Thymus (tissue), 14 donors: ENCODE measurements at places on chromosomes 2 and 18. TPM values are rescaled to one million over a fixed set of nuclear protein-coding genes. Genes with fewer than 3 reads are reported as not detected.

The OSBPL6 gene
- 5.7 TPM for polyA plus RNA-seq

The SUPT7L gene
- 53.8 TPM for polyA plus RNA-seq

The RAB11FIP5 gene
- polyA plus RNA-seq, result 3.8 TPM

The TMEM182 gene
- polyA plus RNA-seq, result 2.6 TPM

The KYNU gene
- polyA plus RNA-seq, result 11.3 TPM

The TNFRSF11A gene
- polyA plus RNA-seq, result 3.6 TPM

The SERPINB7 gene
- 28.9 TPM for polyA plus RNA-seq

The RAB6C gene
- polyA plus RNA-seq, result 0.05 TPM

The OTOS gene
- 2.4 TPM for polyA plus RNA-seq

The SERTAD2 gene
- 37.6 TPM for polyA plus RNA-seq

The ITPRIPL1 gene
- polyA plus RNA-seq, result 1.9 TPM

The SPATA3 gene
- polyA plus RNA-seq, result not detected

The DCDC2C gene
- polyA plus RNA-seq, result 0.21 TPM

The CFC1 gene
- polyA plus RNA-seq, result 2.6 TPM

The EFEMP1 gene
- 24.3 TPM for polyA plus RNA-seq

The GYPC gene
- polyA plus RNA-seq, result 136 TPM

The NEB gene
- 4.3 TPM for polyA plus RNA-seq

The PAX8 gene
- 0.41 TPM for polyA plus RNA-seq

The PDK1 gene
- 7.2 TPM for polyA plus RNA-seq

The UGT1A7 gene
- 0.11 TPM for polyA plus RNA-seq

DNA sequence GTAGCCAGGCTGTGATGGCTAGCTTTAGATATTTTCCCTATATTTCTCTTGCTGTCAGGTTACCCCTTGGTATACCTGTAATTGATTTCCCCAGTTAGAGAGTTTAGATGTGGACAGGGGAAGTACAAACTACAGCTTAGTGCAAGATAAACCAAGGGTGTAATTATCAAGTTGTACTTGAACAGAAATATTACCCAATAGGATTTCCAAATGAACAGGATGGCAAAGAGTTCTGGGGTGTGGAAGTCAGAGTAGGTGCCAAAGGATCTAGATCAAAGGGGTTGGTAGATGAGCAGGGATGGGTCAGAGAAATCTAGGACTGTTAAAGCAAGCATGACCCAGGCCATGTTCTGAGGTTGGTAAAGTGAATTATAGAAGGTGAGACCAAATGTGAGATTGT lies 585.2 kb downstream of the CCDC85A start:
- no peak for DNase-seq

DNA sequence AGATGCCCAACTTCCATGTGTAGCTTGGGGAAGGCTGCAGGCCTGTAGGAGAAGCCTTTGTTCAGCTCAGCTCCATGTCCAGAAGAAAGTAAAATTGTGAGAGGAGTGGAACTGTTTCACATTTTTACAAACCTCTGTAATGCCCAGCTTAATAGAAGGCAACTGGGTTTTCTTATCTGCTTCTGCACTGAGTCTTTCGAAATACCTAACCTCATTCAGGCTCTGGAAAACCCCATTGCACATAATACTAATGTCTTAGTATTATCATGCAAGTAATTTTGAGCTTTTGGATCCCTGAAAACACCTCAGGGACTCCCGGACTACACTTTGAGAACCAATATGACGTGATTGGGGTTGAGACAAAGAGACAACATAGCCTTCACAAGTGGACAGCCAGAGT lies 5.8 kb downstream of the SMIM21 start:
- no peak for DNase-seq

GRCh38 chr2:10125842-10126631 lies 3.5 kb downstream of the RRM2 start:
- no peak for DNase-seq

GRCh38 chr2:102155703-102156515 lies 13.4 kb downstream of the IL1R1 start:
- no peak for DNase-seq

GRCh38 chr18:59606193-59607077 lies 90.8 kb downstream of the CCBE1 start:
- no peak for DNase-seq

GRCh38 chr2:68225119-68225632 lies 27.2 kb downstream of the PPP3R1 start:
- no peak for DNase-seq

GRCh38 chr2:52260904-52261303 lies 1229.0 kb upstream of the NRXN1 start:
- no peak for DNase-seq

- DNase-seq, result no peak
These were observed 194.2 kb downstream of the INHBB start for GRCh38 chr2:120539937-120540718.

GRCh38 chr2:226643030-226643945 lies 156.3 kb downstream of the IRS1 start:
- DNase-seq, result no peak

GRCh38 chr2:33354981-33355380 lies 121.5 kb upstream of the RASGRP3 start:
- no peak for DNase-seq

GRCh38 chr2:237170020-237170419 lies 84.3 kb downstream of the COPS8 start:
- no peak for DNase-seq

GRCh38 chr2:191891656-191892055 lies 44.8 kb upstream of the CAVIN2 start:
- no peak for DNase-seq

GRCh38 chr2:88714667-88715066 lies 23.2 kb downstream of the RPIA start:
- no peak for DNase-seq

DNA sequence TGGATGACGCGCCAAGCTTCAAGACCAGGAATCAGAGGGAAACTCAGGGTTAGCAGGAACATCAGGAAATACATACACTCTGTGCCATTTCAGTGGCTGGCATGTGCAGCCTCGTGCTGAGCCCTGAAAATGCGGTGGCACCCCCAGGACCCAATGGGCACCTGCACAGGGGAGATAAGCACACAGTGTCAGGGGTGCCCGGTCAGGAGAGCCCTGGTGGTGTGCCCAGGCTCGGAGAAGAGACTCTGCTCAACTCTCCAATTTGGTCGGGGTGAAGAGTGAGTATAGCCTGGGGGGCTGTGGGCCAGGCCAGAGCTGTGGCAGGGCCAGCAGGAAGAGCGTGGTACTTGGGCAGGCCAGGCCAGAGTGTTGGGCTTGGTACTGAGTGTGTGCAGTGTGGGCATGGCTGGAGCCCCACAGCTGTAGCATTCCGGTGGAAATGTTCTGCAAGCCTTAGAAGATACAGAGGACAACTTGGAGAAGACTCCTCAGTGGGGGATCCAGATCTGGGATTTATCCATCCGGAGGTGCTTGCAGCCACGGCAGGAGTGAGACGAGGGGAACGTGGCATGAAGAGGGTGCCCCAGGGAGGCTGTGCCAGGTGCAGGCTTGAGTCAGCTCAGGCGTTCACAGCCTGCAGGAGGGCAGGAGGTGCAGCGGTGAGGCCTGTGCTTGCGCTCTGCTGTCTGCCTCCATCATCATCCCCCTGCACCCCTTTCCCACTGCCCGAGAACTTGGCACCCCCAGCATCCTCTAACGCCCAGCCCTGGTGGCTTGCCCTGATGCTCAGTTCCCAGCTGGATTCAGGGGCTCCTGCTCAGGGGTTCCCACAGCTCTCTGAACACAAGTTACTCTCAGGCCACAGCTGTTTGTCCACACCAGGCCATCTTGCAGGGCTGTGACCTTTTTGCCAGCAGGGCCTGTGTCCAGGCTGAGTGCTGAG lies 451.7 kb upstream of the HS6ST1 start:
- no peak for DNase-seq

DNA sequence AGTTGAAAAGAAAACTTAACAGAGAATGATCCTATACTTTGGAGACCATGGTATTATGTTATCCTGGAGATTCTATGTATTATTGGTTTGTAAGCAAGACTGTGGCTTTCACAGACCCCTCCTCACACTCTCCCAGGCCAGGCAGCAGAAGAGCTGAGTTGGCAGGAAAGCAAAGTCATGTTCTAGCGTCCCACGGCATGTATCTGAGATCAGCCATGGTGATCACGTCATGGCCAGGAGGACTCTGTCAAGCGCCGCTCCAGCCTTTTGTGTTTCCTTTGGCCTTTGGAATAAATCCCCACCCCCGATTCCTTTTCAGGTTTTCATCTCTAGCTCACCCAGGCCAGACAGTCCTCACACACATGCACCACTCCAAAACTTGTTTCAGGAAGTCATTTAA lies 39.1 kb downstream of the LRRC30 start:
- no peak for DNase-seq

- no peak for DNase-seq
These were observed 56.1 kb downstream of the FARP2 start for GRCh38 chr2:241412144-241412543.

DNA sequence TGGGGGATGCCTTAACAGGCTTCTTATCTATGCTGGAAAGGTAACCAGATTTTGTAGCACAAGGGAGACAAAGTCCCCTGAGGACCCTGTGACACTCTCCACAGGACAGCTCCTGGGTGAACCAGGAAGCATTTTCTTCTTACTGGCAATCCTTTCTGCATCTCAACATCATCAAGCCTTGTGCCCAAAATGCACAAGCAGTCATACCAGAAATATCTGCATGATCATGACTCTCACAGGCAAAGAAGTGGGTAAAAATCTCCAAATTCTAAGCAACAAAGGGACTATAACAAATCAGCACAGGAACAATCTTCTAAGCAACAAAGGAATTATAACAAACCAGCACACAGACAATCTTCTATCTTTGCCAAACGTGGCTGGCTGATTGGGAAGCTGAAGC lies 99.1 kb upstream of the CD226 start:
- no peak for DNase-seq

GRCh38 chr2:231521443-231521842 lies 8.8 kb downstream of the NMUR1 start:
- no peak for DNase-seq

DNA sequence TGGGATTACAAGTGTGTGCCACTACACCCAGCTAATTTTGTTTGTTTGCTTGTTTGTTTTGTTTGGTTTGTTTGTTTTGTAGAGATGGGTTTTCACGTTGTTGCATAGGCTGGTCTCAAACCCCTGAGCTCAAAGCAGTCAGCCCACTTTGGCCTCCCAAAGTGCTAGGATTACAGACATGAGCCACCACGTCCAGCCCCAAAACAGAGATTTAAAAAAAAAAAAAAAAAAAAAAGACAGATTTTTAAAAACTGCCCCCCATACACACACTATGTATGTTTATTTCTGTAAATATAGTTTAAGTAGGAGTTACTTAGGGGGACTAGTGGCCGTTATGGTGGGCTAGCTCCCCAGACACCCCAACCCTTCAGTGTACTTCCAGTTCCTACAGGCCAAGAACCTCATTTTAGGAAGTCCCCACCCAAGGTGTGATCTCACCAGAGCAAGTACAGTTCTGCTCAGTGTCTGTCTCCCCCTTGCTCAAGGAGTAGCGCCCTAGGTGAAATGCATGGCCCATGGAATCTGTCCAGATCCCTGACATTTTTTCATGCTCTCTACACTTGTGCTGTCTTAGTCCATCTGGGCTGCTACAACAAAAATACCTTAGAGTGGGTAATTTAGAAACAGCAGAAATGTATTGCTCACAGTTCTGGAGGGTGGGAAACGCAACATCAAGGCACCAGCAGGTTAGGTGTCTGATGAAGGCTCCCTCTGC lies 1.6 kb upstream of the TMBIM1 start:
- no peak for DNase-seq

GRCh38 chr2:69830045-69830905 lies 815 bp downstream of the GMCL1 start:
- DNase-seq, result peak; percentile 13

DNA sequence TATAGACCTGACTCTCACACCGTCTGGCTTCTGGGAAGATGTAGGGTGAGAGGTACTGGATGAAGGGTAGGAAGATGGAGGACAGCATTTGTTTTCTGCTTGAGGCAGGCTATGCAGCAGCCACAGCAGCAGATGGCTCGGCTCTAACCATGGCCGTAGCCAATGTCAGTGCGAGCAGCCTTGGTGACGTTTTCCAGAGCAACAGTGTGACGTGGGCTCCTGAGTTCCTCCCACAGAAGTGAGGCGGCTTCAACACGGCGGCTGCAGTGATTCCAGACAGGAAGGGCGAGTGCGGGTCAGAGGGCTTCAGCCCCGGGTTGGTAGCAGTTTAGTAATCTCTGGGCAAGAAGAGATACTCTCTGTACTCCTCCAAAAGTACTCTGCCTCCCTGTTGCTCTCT lies 133.0 kb upstream of the MYT1L start:
- no peak for DNase-seq

- no peak for DNase-seq
These were observed 27.8 kb downstream of the WDR7 start for GRCh38 chr18:56678836-56679565.

DNA sequence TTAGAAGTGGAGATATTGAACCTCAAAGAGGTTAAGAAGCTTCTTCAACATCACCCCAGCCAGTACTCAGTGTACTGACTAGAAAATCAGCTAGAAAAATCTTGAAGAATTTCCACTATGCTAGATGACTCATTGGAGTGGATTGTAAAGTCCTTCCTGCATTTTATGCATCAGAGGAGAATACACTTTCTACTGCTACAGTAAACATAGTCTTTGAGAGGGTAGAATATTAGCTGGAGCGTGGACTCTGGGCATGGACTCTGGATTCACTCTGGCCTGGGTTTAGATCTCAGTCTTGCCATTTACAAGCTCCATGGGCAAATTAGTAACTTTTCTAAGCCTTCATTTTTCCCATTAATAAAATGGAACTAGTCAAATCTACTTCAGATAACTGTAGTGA lies 215.9 kb downstream of the IRS1 start:
- no peak for DNase-seq

- no peak for DNase-seq
These were observed 201.2 kb downstream of the NOL4 start for GRCh38 chr18:34023471-34023870.

GRCh38 chr18:24910221-24910620 lies 441.7 kb downstream of the ZNF521 start:
- no peak for DNase-seq

DNA sequence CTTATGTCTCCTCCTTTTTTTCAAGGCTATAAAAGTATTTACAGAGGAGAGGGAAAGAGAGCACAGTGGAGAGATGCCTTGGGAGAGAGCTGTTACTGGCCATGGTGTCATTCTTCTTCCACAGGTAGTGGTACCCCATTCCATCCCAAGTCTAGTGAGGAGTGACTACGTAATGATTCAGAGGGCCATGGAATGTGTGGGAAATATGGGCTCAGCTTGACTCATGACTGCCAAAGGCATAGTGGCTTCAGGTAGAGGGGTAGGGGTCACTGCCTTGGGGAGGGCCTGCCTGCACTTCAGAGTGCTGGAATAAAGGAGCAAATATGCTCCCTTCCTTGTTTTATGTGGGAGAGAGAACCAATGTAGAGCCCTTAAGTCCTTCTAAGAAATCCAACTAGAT lies 620.6 kb downstream of the IRS1 start:
- DNase-seq, result no peak

DNA sequence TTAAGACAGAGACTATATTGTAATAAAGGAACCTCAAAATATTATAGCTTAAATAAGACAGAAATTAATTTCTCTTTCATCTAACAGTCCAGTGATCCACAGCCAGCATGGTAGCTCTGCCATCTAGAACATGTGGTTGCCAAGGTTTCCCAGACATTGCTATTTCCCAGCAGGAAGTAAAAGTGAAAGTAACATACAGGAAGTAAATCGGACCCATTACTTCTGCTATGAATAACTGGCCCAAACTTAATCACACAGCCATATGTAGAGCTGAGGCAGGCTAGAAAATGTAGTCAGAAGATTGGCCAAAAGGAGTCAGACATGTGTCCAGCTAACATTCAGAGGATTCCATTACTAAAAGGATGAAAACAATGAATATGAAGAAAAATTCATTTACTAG lies 71.0 kb downstream of the NOL4 start:
- no peak for DNase-seq
